Thoracic aorta (tissue), 2 donors: ENCODE measurements at places on chromosomes 7 and 10.
A peak's percentile ranks its signal among the peaks of the same experiment; 100 is the strongest.

- no peak for DNase-seq
These were observed 225.4 kb upstream of the ZWINT start for GRCh38 chr10:56586461-56586891.

- no peak for DNase-seq
These were observed 75.0 kb downstream of the AASS start for GRCh38 chr7:122068999-122069398.

DNA sequence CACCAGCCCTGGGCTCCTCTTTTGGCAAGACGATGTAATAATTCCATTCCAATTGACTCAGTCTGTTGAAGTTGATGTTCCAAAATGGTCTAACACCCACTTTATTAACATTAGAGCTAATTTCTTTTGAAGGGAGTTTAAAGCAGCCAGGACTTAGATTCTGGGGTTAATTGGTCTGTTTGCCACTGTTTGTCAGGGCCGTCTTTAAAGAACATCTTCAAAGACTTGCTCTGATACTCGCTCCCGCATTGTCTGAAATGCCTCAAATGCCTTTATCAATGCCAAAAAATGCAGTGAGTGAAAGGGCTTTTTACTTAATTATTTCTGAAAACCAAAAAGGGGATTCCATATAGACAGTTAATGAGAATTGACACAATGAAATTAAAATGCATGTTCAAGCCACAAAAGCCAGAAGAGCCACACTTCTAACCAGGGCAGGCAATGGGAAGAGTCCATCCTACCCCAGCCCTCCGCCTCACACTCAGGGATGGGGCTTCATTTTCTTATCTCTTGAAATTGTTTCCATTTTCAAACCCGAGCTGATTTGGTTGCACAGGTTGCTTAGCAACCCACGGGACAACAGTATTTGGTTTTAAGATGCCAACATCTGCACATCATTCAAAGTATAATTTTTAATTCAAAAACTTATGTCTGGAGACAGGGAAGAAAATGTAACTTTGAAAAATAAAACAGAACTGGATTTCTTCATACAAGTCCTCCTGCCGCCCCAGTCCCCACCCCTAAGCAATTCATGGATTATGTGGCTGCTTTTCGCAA, 163.0 kb downstream of the FGFR2 start:
- DNase-seq: no peak

GRCh38 chr10:62853710-62854109, 37.5 kb upstream of the EGR2 start:
- no peak for DNase-seq

GRCh38 chr7:91098566-91098965, 165.7 kb upstream of the FZD1 start:
- no peak for DNase-seq

- no peak for DNase-seq
These were observed 323.8 kb downstream of the GPR158 start for GRCh38 chr10:25498645-25499044.

DNA sequence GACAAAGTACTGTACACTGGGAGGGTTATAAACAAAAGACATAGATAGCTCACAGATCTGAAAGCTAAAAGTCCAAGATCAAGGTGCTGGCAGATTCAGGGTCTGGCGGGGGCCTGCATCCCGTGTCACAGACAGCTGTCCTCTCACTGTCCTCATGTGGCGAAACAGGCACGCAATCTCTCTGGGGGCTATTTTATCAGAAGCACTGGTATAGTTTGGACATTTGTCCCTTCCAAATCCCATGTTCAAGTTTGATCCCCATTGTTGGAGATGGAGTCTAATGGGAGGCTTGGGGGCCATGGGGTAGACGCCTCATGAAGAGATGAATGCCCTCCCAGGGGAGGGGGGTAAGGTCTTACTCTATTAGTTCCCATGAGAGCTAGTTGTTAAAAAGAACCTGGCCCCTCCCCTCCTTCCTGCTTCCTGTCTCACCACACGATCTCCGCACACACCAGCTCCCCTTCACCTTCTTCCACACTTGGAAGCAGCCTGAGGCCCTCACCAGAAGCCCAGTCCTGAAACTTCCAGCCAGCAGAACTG, 72.5 kb upstream of the UCN3 start:
- no peak for DNase-seq

- no peak for DNase-seq
These were observed 19.2 kb upstream of the R3HCC1L start for GRCh38 chr10:98115031-98115787.

DNA sequence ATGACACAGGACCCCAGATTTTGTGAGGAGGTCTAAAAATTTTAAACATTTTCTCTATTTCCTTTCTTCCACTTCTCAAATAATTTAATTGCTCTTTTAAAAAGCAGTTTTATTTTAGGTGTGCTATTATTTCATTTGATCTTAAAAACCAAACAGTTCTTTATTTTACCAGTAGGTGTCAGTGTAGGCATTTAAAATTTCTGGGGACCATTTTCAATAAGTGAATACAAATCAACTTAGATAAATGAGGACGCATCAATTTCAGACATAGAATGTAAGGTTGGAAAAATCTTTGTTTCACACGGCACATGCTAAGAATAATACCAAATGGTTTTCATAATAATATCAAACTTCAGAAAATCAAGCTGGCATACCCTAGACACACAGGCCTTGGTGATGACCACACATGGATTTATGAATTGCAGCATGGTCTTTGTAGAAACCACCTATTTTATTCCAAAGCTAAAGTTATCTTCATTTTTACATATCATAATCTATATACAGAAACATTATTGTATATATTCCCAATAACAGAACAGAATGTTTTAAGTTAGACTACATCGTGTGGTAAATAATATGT, 127.6 kb upstream of the SLC26A5 start:
- DNase-seq: no peak

DNA sequence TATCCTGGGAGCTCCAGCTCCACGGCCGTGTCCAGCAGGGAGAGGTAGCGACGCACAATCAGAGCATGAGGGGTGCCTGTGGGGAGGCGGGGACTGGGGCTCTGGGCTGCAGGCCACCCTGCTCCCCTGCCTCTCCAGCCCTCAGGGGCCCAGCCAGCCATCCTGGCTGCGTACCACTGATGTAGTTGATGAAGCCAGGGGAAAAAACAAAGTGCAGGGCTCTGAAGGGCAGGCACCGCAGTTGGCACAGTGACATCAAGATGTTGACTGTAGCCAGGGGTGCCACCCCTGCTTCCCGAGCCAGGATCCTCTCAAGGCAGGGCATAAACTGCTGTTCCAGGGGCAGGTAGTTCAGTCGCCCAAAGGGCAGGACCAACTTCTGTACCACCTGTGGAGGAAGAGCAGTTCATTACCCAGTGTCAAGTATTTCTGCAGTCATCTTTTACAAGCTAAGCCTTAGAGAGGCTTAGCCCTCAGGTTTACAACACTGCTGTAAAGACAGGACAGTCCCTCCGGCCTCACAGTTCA, 2.8 kb downstream of the FASTK start:
- DNase-seq: no peak

DNA sequence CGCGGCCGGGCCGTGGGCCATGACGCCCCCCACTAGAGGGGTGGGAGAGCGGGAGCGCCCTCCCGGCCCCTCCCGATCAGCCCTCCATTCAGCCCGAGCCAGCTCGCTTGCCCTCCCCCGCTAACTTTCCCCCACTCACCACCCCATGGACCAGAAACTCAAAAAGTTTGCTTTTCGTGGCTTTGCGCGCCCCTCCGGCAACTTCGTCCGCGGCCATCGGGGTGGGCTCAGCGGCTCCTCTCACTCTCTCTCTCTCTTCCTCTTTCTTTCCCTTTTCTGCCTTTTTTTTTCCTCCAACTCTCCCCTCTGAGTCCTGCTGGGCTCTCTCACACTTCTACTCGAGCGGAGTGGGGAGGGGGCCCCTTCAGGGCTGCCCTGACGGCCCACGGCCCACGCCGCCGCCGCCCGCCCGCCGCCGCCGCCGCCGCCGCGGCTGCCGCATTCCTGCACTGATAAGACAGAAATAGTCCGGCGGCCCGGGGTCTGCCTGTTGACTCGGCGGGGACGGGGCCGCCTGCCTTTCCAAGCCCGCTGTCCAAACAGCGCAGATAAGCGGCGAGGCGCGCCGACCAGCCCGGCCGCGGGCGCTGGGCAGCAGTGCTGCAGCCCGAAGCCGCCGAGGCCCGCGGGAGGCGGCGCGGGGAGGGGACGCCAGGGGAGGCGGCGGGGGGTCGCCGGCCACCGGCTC, at the start of gene SMARCD3:
Gene SMARCD3 (minus strand): TSS at position 349 of the 688 bp plus-strand sequence. CDS start 132 bp downstream, at position 217.
- DNase-seq: no peak

DNA sequence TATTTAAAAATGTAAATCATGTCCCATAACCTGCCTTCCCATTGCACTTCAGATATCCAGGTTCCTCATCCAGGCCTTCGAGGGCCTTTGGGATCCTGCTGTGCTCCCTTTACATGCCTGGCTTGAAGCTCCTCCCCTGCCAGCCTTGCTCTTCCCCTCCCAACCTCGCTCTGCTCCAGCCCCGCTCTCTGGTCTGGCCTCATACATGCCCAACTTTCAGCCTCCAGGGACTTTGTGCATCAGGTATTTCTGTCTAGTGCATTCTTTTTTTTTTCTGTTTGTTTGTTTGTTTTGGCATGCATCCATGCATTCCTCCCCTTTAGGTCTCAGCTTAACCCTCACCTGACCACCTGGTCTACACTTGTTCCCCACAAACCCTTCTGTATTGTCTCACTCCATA, 160.3 kb downstream of the SNX10 start:
- DNase-seq: no peak

DNA sequence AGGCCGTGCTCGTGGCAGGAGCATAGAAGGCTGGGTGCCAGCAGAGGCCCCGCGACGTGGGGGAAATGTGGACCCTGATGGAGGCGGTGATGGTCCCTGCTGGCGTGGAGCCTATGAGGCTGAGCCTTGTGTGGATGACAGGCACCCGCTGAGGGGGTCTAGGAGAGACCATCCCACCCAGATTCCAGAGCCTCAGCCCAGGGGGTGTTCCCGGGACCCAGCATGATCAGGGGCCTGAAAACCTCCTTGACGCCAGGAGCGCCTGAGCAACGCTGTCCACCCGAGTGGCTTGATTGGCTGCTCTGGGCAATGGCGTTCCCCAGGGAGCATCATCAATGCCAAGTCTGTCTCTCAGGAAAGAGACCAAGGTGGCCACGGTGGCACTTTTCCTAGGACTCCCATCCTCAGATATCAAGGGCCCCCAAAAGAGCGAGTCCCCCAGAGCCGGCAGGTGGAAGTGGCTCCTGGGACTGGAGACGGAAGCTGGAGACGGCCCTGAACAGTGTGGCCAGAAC, 61.1 kb downstream of the PWWP2B start:
- no peak for DNase-seq

GRCh38 chr10:116866987-116867595, 17.8 kb downstream of the ENO4 start:
- DNase-seq: no peak

- DNase-seq: peak; percentile 46
These were observed at the start of gene FAM221A for GRCh38 chr7:23679898-23680413. Gene FAM221A, plus strand, starts transcription at chr7:23680199. Its CDS starts 20 bp downstream, at chr7:23680219.

- no peak for DNase-seq
These were observed 4.5 kb downstream of the CHST15 start for GRCh38 chr10:124088915-124089314.
